ENCODE measurements at places on chromosomes 16 and 17.

DNA sequence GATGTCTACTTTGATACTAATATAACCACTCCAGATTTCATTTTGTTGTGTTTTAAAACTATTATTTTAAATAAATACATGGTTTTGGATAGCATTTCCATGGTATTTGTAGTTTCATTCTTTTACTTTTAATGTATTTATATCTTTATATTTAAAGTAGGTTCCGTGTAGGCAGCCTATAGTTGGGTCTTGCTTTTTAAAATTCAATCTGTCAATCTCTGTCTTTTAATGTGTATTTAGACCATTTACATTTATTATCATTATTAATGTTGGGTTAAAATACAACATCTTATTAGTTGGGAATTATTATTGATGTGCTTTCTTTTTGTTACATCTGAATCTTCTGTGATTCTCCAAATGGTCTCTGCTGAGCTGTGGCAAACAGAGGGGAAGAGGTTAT lies 412.1 kb downstream of the NPIPA7 start:
- DNase-seq: no peak

GRCh38 chr17:19247473-19247872 lies 10.3 kb downstream of the EPN2 start:
- no peak for DNase-seq

DNA sequence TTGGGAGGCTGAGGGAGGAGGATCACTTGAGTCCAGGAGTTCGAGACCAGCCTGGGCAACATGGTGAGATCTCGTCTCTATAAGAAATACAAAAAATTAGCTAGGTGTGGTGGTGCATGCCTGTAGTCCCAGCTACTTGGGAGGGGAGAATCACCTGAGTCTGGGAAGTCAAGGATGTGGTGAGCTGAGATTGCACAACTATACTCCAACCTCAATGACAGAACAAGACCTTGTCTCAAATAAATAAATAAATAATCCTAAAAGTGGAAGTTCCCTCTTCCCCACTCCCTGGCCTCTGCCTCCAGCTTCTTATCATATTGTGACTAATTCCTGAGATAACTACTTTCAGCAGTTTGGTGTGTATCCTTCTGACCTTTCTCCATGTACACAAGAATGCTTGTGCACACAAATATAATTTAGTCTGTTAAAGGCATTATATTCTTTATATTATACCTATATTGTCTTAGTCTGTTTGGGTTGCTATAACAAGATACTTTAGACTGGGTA lies 23.5 kb upstream of the DNAJA2 start:
- DNase-seq: no peak

- no peak for DNase-seq
Observed at GRCh38 chr16:80066805-80067580, 466.5 kb upstream of the MAF start.

GRCh38 chr16:1054660-1055556 lies 17.6 kb upstream of the SSTR5 start:
- peak; percentile 94 for DNase-seq

- DNase-seq: peak; percentile 74
Observed at GRCh38 chr17:12046786-12047185, 26.1 kb downstream of the MAP2K4 start.

GRCh38 chr17:55285340-55286301 lies 20.9 kb downstream of the HLF start:
- DNase-seq: no peak

- no peak for DNase-seq
Observed at GRCh38 chr17:74059479-74060240, 143.8 kb upstream of the RPL38 start.

GRCh38 chr16:25812215-25812614 lies 120.5 kb downstream of the HS3ST4 start:
- DNase-seq: no peak

DNA sequence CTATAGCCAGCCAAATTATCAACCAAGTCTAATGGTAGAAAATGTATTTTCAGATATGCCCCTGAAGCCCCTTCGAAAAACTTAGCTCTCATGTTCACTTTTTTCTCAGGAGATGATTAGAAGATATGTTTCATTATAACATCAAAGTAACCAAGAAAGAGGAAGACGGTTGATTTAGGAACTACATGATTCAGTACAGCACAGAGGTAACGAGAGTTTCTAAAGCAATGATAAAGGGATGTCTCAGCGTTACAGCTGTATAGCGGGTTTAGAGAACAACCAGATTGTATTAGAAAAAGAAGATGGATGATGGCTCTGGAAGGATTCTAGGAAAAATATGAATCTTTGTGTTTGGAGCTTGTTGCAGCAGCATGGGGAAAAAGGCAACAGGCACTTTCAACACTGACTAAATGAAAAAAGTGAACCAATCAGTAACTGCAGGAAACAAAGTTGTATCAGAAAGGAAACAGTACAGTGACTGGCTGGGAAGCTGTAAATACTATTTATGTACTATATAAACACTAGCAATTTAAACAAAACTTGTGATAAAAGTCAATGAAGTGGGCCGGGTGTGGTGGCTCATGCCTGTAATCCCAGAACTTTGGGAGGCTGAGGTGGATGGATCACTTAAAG lies 21.5 kb downstream of the MBTD1 start:
- DNase-seq: no peak

- no peak for DNase-seq
Observed at GRCh38 chr16:17526956-17527937, 56.5 kb upstream of the XYLT1 start.

- no peak for DNase-seq
Observed at GRCh38 chr17:66518677-66519076, 216.3 kb downstream of the PRKCA start.

DNA sequence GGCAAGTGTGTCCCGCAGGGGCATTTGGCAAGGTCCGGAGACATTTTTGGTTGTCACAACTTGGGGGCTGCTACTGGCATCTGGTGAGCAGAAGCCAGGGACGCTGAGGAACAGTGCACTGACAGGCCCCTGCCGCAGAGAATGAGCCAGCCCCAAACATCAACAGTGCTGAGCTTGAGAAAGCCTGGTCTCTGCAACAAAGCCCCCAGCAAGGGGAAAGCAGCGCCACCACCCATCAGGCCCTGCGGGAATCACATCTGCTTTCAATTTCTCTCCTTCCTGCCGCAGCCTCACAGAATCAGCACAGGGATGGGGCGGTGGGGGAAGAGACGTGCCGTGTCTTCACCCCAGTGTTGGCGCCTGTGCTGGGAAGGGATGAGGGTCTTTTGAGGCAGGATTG lies 14.8 kb upstream of the PRPSAP1 start:
- DNase-seq: no peak

DNA sequence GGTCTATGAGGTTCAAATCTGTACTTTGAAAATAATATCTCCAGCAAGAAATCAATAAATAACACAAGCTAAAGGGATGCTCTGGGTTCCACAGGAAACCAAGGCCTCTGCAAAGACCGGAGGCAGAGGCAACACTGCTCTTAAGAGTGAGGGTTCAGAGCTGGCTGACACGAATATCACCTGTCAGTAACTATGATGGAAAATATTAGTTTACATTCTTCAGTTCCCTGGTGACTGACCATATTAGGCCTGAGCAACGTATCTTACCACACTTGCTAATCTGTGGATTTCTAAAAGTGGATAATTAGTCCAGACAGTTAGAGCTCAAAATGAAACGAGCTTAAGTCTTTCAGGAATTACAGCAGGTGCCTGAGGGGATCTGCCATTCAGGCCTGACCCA lies 459.3 kb downstream of the HS3ST3B1 start:
- no peak for DNase-seq

DNA sequence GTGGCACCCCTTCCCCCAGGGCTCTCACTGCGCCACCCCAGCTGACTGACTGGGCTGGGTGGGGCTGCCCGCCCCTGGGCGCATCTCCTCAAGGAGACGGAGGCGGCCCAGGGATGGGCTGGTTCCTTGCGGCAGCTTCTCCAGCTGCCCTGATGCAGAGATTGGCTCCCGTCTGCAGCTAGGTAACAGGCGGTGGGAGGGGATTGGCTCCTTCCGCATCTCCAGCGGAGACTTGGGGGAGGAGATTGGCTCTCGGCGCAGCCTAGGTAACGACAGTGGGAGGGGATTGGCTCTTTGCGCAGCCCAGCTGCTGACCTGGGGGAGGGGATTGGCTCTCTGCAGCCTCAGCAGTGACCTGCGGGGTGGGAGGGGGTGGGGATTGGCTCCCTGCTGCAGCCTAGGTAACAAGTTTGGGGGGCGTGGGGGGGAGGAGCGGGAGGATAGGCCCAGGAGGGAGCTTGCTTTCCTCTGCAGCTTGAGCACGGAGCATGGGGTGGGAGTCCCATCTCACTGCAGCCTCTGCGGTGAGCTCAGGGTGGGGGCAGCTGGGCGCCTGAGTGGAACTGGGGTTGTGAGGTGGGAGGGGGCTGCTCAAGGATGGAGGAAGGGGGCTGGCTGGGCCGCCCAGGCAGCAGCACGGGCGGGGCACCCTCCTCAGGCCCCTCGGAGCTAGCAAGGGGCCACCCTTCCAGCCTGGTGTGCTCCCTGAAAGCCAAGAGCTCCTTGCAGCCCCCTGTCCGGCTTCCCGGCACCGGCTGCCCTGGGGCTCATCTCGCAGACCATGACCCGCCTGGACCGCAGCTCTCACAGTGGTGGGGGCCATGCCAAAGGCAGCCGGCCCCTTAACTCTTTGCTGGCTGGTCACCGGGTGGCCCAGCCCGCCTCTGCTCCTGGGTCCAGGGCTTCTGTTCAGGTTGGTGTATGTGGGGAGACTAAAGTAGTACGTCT lies 6.4 kb downstream of the NFE2L1 start:
- peak; percentile 89 for DNase-seq

DNA sequence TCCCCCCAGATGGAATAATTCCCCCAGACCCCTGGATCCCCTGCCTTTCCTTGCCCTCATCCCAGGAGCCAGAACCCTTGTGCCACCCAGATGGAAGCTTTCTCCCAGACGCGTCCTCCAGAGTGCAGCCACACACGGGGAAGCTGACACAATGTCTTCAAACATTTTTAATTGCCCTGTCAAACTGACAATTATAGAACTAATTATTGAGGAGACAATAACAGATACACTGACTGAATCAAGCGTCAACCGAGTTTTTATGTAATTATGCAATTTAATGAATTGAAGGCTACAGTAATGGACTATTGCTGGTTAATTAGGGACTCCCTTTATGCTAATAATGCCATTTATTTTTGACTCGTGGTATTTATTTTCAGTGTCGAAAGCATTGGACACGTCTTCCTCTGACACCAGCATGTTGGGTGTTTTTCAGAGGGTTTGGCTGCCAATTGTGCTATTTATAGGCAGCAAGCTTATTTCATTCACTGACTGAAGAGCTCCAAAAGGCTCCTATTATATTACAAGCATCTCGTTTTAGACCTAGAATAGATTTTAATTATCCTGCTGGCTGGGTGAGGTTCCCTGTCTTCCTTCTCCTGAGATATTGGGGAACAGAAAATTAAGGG lies 298.2 kb upstream of the C16orf82 start:
- no peak for DNase-seq

DNA sequence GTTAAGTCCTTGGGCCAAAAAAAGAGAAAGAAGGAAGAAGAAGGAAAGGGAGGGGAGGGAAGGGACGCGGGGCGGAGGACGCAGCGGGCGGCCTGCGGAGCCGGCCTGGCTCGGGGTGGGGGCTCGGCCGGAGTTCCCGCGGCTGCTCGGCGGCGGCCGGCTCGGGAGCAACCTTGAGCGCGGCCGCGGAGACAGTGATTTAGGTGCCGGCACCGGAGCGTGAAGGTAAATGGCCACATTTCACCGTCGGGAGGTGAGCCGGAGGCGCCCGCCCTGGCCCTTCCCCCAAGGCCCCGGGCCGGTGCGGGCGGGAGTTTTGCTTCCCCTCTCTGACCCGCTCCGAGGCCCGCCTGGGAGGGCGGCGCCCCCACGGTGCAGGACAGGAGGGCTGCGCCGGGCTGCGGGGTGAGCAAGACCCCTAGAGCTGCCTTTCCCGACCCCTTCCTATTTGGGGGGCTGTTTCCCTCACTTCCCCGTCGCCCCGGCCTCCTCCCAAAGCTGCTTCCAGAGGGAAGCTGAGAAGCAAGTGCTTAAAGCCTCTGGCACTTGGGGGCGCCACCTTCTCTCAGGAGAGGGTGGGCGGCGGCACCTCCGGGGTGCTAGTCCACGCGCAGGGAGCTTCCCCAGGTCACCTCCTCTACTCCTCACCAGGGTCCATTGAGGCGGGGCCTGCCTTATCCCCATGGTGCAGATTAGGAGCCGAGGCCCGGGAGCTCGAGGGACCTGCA lies 56.5 kb downstream of the MRM1 start:
- DNase-seq: peak; percentile 85

DNA sequence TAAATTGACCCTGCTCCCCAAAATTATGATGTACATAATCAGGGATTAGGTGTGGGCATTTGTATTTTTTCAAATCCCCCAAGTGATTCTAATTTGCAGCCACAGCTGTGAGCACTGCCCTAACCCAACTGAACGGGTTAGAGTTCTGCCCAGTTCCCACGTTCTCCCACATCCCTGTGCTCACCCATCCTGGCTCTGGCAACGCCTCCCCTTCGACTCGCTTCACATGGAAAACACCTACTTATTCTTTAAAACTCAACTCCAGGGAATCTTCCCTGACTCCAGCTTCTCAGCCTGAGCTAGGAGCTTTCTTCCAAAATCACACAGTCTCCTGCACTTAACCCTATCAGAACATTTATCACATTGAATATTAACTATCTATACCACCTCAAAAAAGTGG lies 17.6 kb upstream of the C16orf82 start:
- DNase-seq: no peak

GRCh38 chr17:37133136-37133535 lies 184.4 kb downstream of the AATF start:
- DNase-seq: no peak

GRCh38 chr17:65293584-65294180 lies 156.5 kb downstream of the RGS9 start:
- no peak for DNase-seq

- DNase-seq: no peak
Observed at GRCh38 chr16:88957887-88958577, 19.0 kb downstream of the CBFA2T3 start.

- peak; percentile 100 for DNase-seq
Observed at GRCh38 chr17:44775136-44775837, 16.5 kb downstream of the ADAM11 start.

DNA sequence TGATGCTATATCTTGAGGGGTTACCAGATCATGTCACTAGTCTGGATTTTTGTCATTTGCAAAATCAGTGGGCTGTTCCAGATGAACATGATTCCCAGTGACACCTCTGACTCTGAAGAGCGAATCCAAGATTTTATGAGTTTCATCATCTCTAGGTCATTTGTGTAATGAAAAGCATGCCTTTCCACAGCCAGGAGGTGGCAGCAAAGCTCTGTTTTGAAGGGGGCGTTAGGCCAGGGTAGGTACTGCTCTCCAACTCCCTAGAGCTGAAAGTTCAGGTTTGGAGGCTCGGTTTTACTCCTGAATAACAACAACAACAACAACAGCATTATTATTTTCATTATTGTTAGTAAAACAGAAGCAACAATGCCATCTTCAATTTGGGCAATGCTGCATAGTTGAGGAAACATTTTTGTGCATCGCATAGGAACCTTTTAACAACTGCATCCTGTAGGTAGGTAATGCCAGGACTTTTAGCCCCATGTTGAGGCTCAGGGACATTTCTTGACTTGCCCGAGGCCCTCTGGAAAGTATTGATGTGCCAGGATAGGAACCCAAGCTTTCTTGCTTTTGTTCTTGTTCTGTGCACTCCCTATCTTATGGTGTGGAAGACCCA lies 77.0 kb downstream of the MYH13 start:
- peak; percentile 77 for DNase-seq

All from iPS-NIHi11 (cell line).